ENCODE measurements at places on chromosomes 4 and X.

DNA sequence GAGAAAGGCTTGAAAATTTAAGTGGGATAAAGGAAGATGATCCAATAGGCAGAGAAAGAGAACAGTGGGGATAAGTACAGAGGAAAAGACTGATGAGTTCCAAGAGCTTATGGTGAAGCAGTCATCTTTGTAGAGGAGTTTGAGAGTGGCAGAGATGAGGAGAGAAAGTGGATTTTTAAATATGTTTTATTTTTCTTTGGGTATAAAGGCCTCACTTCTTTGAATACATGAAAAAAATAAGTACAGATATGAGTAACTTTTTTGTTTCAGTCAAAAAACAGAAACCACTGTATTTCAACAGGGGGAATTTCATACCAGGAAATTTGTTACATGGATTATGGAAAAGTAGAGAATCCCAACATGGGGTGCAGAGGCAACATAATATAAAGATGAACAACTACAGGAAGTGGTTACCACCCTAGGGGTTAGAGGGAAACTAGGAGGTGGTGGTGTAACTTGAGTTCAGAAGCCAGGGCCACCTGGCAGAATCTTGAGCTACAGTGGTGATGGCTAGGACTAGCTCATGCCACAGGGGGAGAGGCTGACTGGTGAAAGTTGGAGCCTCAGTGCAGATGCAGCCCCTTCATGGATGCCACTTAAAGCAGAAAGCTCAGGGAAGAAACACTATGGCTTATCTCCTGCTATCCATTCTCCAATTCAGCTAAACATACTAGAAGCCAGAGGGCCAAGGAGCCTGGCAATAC lies 3.4 kb upstream of the CYBB start:
- no peak for DNase-seq

GRCh38 chr4:148302416-148302815 lies 139.8 kb downstream of the NR3C2 start:
- DNase-seq, result no peak

- no peak for DNase-seq
Measured at GRCh38 chr4:169810325-169811323, 52.9 kb upstream of the HPF1 start.

- no peak for DNase-seq
Measured at GRCh38 chrX:140298960-140299825, 205.7 kb downstream of the SOX3 start.

- no peak for DNase-seq
Measured at GRCh38 chr4:147760695-147761094, 28.8 kb downstream of the ARHGAP10 start.

DNA sequence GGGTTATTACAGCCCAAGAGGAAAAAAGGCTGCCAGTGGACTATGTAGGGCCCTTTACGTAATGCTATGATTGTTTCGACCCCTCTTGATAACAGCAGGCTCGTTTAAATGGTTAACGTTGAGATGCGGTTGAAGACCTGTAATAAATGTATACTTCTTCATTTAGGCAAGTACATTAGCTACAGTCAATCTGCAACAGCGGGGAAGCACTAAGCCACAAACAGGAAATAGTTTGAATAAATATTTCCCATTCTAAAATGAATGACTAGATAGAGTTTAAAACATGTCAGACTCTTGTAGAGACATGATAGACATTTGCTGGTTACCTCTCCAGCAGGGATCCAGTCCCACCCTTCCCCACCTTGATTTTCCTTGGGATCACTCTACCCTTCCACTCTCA lies 38.1 kb upstream of the STIM2 start:
- DNase-seq, result no peak

GRCh38 chr4:76232681-76233080 lies 18.8 kb upstream of the FAM47E start:
- no peak for DNase-seq

DNA sequence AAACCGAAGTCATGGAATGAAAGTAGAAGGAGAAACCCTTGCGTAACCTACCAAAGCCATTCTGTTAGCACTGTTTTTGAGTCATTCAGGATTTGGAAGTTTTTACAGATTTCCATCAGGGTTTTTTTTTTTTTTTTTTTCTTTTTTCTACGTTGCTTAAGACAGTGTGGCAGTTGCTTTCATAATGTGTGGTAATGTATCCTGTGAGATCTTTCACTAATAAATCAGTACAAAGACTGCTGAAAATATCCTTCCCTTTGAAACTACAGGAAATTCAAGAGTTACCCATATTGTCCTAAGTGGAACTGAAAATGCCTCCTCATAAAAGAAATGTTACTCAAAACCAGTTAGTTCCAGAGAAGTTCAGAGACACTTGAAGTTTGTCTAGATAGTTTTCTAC lies 137.8 kb downstream of the RAPGEF2 start:
- DNase-seq, result no peak

GRCh38 chr4:182400790-182401189 lies 157.6 kb downstream of the TENM3 start:
- DNase-seq, result no peak

DNA sequence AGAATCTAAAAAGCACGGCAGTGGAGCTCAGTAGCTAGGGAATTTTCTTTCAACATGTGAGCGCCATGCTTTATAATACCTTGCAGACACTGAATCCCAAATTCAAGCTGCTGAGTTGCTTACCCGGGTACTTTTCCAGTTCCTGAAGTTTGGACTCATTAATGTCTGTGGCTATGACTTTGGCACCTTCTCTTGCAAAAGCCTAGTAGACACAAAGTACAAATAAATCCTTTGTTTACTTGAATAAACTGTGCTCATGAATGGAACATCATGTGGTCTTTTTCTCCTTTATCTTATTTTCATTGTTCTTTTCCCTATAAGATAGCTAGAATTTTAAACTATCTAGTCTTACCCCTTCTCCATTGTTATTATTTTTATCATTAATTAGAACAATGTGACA lies 4.6 kb downstream of the BDH2 start:
- DNase-seq, result no peak

DNA sequence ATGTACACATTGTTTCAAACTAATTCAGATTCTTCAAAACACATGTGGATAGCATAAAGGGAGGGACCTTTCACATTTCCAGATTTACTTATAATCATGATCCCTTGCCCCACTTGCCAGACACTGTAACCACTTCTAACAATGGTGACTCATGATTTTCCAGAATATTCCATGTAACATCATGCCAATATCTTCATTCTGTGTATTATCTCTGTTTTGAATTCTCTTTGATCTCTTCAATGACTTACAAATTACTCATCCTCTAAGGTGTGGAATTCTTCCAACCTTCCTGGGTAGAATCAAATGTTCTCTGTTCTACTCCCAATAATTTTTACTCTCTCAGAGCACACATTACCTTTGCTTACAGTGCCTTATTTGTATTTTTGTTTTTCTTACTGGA lies 517.1 kb downstream of the PCDH7 start:
- no peak for DNase-seq

DNA sequence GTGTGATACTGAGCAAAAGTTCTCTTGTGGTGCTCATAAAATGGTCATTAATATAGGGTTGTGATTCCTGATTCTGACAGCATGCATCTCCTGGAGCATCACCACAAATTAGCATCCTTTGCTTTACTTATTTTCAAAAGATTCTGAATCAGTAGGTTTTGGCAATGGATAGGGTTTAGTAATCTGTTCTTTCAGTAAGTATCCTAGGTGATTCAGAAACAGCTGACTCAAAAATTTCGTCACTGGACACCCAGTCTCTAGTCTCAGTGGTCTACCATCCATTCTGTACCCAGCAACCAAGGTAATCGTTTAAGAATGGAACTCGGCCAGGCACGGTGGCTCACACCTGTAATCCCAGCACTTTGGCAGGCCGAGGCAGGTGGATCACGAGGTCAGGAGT lies 4.1 kb downstream of the CBLL2 start:
- no peak for DNase-seq

DNA sequence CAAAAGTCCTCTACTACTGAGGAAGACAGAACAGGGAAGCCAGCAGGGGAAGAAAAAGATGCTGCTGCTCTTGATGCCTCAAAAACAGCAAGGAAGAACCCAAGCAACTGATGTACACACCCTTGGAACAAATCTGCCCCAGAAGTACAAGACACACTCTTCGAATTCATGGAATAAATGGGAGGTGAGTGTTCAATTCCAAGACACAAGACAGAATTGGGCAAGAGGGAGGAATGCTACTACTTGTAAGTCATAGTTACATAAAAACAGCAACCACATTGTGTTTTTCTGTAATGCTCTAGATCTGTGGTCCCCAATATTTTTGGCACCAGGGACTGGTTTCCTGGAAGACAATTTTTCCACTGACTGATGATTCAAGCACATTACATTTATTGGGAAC lies 58.0 kb upstream of the H2AZ1 start:
- DNase-seq, result no peak

DNA sequence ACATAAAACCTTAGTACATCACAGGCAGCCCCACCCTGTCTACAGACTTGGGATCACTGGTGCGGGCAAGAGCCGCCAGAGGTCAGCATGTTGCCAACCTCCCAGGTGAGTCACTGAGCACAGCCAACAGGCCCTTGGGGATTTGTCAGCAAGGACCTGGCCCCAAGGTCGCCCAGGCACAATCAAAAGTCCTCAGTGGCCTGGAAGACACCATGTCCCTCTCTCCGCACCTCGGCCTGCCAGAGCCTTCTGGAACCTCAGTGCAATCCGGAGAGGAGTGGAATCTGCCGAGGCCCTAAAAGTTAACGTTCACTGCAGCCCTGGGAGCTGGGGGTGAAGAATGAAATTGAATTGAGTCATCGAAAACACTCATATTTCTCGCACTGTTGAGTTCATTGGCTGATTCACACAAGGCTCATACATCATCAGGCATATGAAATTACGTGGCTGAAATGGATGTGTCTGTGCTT lies 74.3 kb downstream of the WFS1 start:
- no peak for DNase-seq

GRCh38 chrX:151873096-151873495 lies 39.6 kb upstream of the MAGEA4 start:
- DNase-seq, result no peak

DNA sequence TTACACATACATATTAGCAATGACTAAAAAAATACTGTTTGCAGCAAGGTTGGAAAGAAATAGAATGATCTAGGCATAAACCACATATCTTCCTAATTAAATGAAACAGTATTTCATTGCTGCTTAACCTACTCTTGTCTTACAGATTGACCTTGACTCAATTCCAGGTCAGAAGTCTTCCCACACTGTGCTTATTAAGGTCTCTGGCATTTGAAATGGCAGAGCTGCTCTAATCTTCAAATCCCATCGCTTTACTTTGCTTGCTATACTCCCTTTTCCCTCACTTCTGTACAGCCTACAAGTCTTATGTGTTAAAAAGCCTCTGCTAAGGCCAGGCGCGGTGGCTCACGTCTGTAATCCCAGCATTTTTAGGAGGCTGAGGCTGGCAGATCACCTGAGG lies 424.5 kb downstream of the RPA4 start:
- DNase-seq, result no peak

DNA sequence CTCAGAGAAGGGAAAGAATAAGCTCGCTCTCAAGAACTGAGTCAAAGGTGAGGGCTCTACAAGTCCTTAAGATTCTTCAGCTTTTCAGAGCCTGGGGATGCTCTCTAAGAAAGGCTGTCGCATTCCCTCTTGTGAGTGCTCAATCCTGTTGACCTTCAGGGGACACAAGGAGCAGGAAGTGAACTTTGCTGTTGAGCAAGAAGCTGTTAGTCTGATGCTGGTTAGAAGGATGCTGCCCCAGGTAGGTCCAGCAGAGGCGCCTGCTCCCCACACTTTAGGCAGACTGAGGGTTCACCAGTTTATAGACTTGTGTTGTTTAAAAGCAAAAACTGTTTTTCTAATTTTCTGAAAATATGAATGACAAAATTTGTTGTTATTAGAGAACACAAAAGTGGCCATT lies 125.4 kb upstream of the SPOCK3 start:
- DNase-seq, result no peak

DNA sequence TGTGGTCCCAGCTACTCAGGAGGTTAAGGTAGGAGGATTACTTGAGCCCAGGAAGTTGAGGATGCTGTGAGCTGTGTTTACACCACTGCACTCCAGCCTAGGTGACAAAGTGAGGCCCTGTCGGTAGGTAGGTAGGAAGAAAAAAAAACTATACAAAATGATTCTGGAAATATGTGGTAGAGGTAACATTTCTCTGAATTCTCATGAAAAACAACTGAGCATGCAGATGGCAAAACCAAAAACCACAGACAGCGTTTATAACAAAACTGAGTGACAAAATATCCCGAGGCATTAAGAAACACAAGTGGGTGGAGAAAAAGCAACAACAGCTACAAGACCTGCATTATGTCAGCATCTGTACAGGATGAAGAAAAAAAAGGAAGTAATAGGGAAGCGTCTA lies 211.7 kb downstream of the DLG3 start:
- no peak for DNase-seq

DNA sequence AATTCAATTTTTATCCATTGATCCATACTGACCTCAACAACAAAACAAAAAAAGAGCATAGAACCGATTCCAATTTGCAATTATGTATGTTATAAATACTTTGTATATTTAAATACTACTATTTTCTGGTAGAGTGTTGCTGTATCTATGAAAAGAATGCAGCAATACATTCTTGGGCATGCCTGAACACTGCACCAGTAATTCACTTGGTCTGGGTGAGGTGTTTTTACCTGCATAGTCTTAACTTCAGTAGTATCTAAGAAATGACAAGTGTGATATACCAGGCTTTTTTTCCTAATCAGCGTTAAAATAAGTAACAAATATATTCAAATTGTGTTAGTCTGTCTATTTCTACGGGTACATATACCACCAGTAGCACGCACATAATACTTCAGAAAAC lies 120.2 kb downstream of the KLHL13 start:
- no peak for DNase-seq

GRCh38 chr4:1048773-1049590 lies 37.6 kb downstream of the FGFRL1 start:
- peak; percentile 52 for DNase-seq

DNA sequence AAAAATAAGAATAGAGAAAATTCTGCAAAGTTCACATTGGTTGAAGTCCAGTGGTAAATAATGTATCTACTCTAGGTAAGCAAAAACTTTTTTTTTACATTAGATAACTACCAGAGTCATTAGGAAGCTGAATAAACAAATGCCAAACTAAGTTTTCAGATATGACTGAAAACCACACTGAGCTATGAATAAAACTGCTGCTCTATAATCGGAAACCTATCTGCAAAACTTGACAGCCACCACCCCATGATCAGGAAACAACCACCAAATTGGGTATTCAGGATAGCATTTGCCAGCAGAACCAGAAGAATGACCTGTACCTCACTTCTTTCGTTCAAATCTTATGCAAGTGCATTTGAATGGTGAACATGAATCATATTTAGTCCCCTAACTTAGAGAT lies 173.0 kb upstream of the TET2 start:
- DNase-seq, result no peak
